ENCODE measurements at places on chromosomes 11 and 22. TPM values are rescaled to one million over a fixed set of nuclear protein-coding genes. Genes with fewer than 3 reads are reported as not detected.

DMC1 gene
- polyA plus RNA-seq = 1.4 TPM

ZNF214 gene
- polyA plus RNA-seq = 1.3 TPM

ACTN3 gene
- polyA plus RNA-seq = not detected

LAMTOR1 gene
- polyA plus RNA-seq = 142 TPM

H19 gene
- not detected for polyA plus RNA-seq

AIFM3 gene
- not detected for polyA plus RNA-seq

NEFH gene
- polyA plus RNA-seq = 2.5 TPM

IFITM1 gene
- polyA plus RNA-seq = 187 TPM

MPPED2 gene
- polyA plus RNA-seq = not detected

TREH gene
- 0.09 TPM for polyA plus RNA-seq

C22orf42 gene
- polyA plus RNA-seq = not detected

IFITM10 gene
- polyA plus RNA-seq = 0.53 TPM

Data from GM23248 (cell line).